CD8-positive, alpha-beta T cell (primary cell): ENCODE measurements at places on chromosomes 11 and 22.

DNA sequence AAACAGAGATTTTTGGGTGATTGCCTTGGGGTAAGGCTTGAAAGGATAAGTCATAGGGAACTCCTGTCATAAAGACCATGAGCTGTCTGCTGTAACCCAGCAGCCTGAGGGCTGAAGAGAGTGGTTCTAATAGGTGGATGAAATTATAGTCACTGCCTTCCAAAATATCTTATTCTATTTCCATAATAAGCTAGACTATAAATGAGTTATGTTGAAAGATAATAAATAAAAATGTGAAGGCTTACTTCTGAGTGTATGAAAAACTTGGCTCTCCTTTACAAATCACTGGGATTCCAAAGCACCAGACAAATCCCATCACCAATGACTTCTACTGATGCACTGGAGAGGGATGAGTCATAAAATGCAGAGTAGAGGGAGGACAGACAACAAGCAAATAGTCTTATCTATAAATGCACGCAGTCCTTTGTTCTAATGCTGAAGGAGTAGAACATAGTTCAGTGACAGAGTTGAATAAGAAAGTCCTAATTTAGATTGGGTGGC, 775.0 kb upstream of the LRRC4C start:
- no peak for DNase-seq

DNA sequence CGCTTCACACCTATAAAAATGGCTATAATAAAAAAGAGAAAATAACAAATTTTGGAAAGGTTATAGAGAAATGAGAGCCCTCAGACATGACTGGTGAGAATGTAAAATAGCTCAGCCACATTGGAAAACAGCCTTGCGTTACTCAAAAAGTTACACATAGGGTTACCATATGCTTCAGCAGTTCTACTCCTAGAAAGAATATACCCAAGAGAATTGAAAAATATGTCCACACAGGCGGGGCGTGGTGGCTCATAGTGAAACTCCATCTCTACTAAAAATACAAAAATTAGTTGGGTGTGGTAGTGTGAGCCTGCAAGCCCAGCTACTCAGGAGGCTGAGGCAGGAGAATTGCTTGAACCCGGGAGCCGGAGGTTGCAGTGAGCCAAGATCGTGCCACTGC, 7.6 kb upstream of the JHY start:
- DNase-seq: no peak

- DNase-seq: no peak
These were observed 20.2 kb upstream of the RGL4 start for GRCh38 chr22:23670378-23671295.

DNA sequence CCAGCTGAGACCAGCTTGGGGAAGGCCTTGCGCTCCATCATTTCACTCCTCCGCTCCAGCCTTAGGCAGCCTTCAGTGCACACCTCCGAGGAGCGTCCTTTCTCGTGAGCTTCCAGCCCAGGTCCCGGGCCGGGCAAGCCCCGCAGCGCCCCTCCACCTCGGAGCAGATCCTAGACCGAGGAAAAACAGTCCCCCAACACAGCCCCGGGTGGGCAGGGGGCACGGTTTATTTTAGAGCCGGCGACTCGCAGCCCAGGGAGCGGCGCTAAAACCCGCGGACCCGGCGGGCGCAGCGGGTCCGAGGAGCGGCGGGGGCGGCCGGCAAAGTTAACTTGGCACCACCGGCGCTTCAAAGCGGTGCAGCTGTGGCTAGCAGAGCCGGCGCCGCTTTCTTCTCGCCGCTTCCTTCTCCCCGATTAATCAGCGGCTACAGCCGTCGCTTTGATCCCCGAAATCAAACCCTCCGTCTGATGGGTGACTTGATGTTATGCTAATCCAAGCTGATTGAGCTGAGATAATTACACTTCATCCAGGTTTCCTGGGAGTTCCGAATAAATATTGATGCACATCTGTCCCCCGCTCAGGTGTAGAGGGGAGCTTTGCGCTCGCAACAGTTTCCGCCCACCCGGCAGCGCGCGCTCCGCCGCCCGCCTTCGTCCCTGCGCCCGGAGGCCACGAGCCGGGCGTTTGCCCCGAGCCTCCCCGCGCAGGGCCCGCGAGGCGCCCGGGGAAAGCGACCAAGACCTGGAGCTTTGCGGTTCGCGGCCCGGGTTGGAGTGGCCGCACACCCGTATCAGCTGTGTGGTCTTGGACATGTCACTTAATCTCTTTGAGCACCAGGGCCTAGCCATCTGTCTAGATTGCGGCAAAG, 192.7 kb downstream of the BUD13 start:
- DNase-seq: no peak

GRCh38 chr11:126106594-126107328, 44.1 kb upstream of the CDON start:
- DNase-seq: no peak

DNA sequence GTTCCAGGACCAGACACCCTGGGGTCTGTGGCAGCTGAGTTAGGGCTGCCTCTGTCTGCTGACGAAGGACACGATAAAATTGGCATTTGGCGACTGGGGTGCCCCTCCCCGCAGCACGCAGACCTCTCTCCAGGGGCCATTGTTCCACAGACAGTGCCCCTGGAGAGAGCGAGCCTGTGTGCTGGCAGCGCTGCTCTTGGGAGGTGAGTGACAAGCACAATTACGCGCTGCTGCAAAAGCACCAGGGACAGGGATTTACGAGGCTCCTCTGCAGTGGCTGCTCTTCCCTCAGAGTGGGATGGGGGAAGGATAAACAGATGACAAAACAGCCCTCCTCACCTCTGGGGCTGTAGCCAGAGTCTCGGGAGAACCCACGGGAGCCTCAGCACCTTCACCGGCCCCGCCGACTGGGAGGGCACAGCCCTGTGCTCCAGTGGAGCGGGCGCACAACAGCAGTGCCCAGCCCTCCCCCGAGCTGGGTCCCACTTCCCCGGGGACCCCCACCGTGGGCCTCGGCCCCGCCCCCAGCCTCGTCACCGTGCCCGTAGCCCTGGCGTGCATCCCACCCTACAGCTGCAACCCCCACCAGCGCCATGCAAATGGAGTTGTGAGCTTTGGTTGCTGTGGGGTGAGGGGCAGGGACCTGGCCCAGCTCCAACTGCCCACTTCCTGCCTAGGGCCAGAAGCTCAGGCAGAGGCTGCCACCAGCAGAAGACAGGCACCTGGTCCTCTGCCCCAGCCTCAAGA, 19.6 kb downstream of the CHID1 start:
- DNase-seq: no peak

GRCh38 chr11:133172349-133172748, 360.0 kb downstream of the OPCML start:
- DNase-seq: no peak

DNA sequence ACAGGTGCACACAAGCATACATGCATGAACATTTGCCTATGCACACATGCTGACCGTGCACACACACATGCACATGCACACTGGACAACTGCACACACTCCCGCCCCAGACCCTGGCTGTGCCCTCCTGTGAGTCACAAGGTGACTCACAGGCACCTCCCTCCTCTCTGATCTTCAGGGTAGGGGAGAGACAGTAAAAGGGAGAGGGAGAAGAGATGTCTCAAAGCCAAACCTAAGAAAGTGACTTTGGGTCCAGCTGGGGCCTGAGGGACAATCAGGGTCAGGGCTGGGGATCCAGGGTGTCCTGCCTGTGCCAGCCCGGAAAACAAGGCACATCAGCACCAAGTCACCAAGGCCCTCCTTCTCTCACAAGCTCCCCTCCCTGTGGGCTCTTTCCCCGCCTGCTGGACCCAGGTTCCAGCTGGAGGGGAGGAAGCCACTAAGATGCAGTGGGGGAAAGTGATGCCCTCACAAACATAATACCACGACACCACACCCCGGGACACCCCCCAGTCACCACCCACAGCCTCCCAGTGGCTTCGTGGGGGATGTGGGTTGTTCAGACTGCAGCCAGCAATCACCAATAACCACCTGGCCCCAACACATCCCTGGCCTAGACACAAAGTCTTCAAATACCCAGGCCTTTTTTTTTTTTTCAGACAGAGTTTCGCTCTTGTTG, 39.3 kb downstream of the PDGFB start:
- DNase-seq: peak; percentile 18
